ENCODE measurements at places on chromosomes 3 and 15. TPM values are rescaled to one million over a fixed set of nuclear protein-coding genes. Genes with fewer than 3 reads are reported as not detected.

Gene ETV5
- 44.0 TPM for total RNA-seq

Gene ACP3
- total RNA-seq = 47.5 TPM

Gene CCDC54
- not detected for total RNA-seq

Gene CPLX3
- total RNA-seq = not detected

Gene CATSPER2
- total RNA-seq = 0.39 TPM

Gene NRG4
- total RNA-seq = not detected

Gene ZNF80
- total RNA-seq = not detected

Gene HES1
- 0.39 TPM for total RNA-seq

Gene PPP1R14D
- not detected for total RNA-seq

Gene UBA7
- total RNA-seq = 26.6 TPM

Gene ZNF620
- total RNA-seq = 0.73 TPM

Gene PLSCR4
- total RNA-seq = 11.0 TPM

Gene SLC28A1
- total RNA-seq = not detected

Gene CEP152
- 18.0 TPM for total RNA-seq

Gene SPINK8
- not detected for total RNA-seq

Gene GOLGA8M
- 0.73 TPM for total RNA-seq

Gene P2RY13
- not detected for total RNA-seq

Gene AGBL1
- not detected for total RNA-seq

Gene TMC3
- total RNA-seq = not detected

Gene CAPN3
- total RNA-seq = 1.5 TPM

Gene MST1R
- 0.37 TPM for total RNA-seq

Gene ILDR1
- not detected for total RNA-seq

Gene NR2E3
- total RNA-seq = 0.20 TPM

Gene TMEM202
- total RNA-seq = not detected

Gene CNTN6
- not detected for total RNA-seq

Gene CPEB1
- 8.8 TPM for total RNA-seq

Gene ANO10
- total RNA-seq = 25.6 TPM

Gene LNP1
- 4.3 TPM for total RNA-seq

Gene IL20RB
- total RNA-seq = 1.8 TPM

Gene GOLGA8N
- 2.2 TPM for total RNA-seq

Gene MUC4
- total RNA-seq = not detected

Gene MYZAP
- total RNA-seq = under 0.01 TPM

Gene WWTR1
- 117 TPM for total RNA-seq

Gene SH2D7
- not detected for total RNA-seq

Gene MASP1
- total RNA-seq = 7.0 TPM

Gene CLDN16
- not detected for total RNA-seq

Gene EFHB
- total RNA-seq = 1.4 TPM

Gene ACSBG1
- not detected for total RNA-seq

Gene TMEM212
- total RNA-seq = not detected

Gene PLD1
- total RNA-seq = 7.7 TPM

Gene LHFPL4
- under 0.01 TPM for total RNA-seq

Gene STXBP5L
- total RNA-seq = not detected

Gene MED12L
- total RNA-seq = 0.37 TPM

Gene TF
- under 0.01 TPM for total RNA-seq

Gene NR1I2
- total RNA-seq = not detected

Gene INTS14
- total RNA-seq = 32.3 TPM

Gene CDHR4
- not detected for total RNA-seq

Gene WDR93
- total RNA-seq = not detected
